ENCODE measurements at places on chromosomes 4 and X. TPM values are rescaled to one million over a fixed set of nuclear protein-coding genes. Genes with fewer than 3 reads are reported as not detected.

The GSX2 gene
- not detected for total RNA-seq

The LAMTOR3 gene
- total RNA-seq: 18.0 TPM

The PAK3 gene
- total RNA-seq: 3.5 TPM

The FMR1NB gene
- total RNA-seq: not detected

The CSAG1 gene
- total RNA-seq: not detected

The ENAM gene
- not detected for total RNA-seq

The ARMCX4 gene
- total RNA-seq: 3.9 TPM

The RPL39 gene
- total RNA-seq: 2,273 TPM

The PIN4 gene
- total RNA-seq: 12.0 TPM

The ITM2A gene
- not detected for total RNA-seq

The TASL gene
- not detected for total RNA-seq

The PRRG3 gene
- total RNA-seq: 2.1 TPM

The TEX11 gene
- not detected for total RNA-seq

The P2RY4 gene
- under 0.01 TPM for total RNA-seq

The RAB9B gene
- total RNA-seq: 0.94 TPM

The AGTR2 gene
- total RNA-seq: not detected

The NAT8L gene
- under 0.01 TPM for total RNA-seq

The SLC9B1 gene
- total RNA-seq: 2.2 TPM

The NLRP2B gene
- total RNA-seq: not detected

The NPY5R gene
- not detected for total RNA-seq

The REELD1 gene
- not detected for total RNA-seq

The CT45A5 gene
- not detected for total RNA-seq

The TAF7L gene
- 0.23 TPM for total RNA-seq

The F8A2 gene
- not detected for total RNA-seq

The PDZD4 gene
- total RNA-seq: 0.08 TPM

The ADRA2C gene
- total RNA-seq: 1.4 TPM

The SPANXC gene
- not detected for total RNA-seq

The TMEM144 gene
- 3.1 TPM for total RNA-seq

The CLTRN gene
- not detected for total RNA-seq

The PNMA5 gene
- total RNA-seq: not detected

The SNCA gene
- total RNA-seq: 0.23 TPM

The DNAAF6 gene
- total RNA-seq: not detected

The CSAG3 gene
- total RNA-seq: not detected

The SULT1E1 gene
- total RNA-seq: 291 TPM

The ADH1C gene
- 0.08 TPM for total RNA-seq

The ZGRF1 gene
- total RNA-seq: 5.1 TPM

The MAGEE1 gene
- 0.94 TPM for total RNA-seq

The HSD17B13 gene
- 0.12 TPM for total RNA-seq

The PASD1 gene
- not detected for total RNA-seq

All from smooth muscle cell of the coronary artery (primary cell).